HTR-8/SVneo (cell line): ENCODE measurements at places on chromosomes 7 and 10.

DNA sequence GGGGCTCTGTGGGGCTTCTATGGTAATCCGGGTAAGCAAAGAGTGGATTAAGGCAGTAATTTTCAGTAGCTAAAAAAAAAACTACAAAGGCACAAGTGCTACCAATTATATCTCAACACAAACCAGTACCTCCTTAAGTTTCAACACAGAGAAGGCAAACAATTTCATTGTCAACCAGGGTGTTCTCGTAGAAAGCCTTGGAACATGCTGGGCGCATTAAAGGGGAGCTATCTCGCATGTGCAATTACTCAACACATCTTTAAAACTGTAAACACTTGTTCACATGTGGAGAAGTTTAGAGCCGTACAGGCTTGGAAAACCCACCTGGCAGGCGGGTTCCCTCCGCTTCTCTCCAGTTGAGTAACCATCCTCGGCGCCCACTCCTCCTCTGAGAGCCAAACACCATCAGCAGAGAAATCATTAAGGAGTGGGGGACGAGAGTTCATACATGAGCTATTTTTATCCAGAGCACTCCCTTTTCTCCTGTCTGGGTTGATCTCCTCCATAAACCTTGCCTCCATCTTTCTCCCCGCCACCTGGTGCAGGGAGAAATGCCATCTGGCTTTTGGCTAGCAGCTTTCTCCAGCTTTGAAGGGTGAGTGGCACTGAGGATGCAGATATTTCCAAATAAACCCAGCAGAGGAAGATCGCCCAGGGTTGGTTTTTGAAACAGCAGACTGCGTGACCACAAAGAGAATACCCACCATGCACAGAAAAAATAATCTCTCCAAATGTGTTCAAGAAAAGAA lies 287.1 kb downstream of the WDR11 start:
- no peak for DNase-seq

GRCh38 chr10:43872644-43873043 lies 224.0 kb upstream of the ZNF32 start:
- no peak for DNase-seq

GRCh38 chr10:13717936-13718772 lies 131.4 kb downstream of the PRPF18 start:
- no peak for DNase-seq

GRCh38 chr10:36507715-36508114 lies 617.7 kb upstream of the ANKRD30A start:
- no peak for DNase-seq

DNA sequence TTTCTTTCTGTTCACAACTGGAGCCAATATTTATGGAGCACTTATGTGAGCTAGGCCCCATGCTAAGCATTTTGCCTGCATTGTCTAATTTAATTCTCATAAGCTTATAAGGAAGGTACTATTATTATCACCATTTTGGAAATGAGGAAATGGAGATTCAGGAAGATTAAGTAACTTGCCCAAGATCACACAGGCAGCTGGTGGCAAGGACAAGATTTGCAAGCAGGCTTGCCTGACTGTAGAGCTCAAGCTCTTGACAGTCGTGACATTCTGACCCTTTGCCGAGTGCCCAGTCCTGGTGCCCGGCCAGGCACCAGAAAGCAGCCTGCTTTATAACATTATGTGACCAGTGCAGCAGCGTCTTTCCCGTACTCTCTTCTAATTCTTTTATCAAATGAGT lies 38.2 kb downstream of the WNT2 start:
- no peak for DNase-seq
